Suppressor macrophage treated with lipopolysaccharide for 1 hour (primary cell): ENCODE measurements at places on chromosomes 3 and 15.

- peak; percentile 95 for DNase-seq
Observed at GRCh38 chr15:65902373-65902772, 33.1 kb downstream of the RAB11A start.

- no peak for DNase-seq
Observed at GRCh38 chr3:189386739-189387138, 215.0 kb downstream of the TPRG1 start.

GRCh38 chr3:153688301-153689120 lies 432.7 kb upstream of the ARHGEF26 start:
- DNase-seq, result no peak

GRCh38 chr15:36617529-36618196 lies 38.2 kb downstream of the CDIN1 start:
- no peak for DNase-seq

DNA sequence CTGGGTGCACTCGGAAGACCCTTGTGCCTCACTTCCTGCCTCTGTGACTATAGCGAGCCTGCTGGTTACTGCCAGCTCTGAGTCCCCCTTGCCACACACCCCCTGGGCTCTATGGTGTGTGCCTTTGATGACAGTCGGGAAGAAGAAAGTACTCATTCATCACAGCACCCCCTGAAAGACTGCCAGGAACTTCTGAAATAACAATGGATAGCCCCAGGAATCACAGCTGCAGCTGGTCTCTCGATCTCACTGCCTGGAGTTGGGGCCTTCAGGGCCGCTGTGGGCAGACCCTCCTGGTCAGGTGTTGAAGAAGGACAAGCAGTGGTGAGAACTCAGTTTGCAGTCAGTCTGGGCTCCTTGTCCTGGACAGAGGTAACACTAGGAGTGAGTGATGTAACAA lies 9.8 kb upstream of the RPP14 start:
- no peak for DNase-seq
